ENCODE measurements at places on chromosomes 3 and 15.

DNA sequence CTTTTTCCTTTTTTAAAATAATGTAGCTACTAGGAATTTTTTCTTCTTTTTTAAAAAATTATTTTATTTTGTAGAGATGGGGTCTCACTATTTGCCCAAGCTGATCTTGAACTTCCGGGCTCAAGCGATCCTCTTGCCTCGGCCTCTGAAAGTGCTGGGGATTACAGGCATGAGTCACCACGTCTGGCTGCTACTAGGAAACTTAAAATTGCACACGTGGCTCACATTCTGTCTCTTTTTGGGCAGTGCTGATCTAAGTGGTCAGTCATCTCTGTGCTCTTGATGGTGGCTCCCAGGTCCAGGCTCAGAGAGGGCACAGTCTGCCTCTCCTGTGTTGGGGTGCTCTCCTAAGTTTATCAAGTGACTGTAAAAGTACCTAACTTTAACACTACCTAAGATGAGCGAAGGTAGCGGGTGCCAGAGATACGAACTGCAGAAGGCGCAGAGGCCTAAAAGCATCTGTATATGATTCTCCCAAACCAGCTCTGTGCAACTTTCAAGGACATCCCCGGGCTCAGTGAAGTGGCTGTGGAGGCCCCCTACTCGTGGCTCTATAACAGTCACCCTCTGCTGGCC, 52.9 kb upstream of the SEC13 start:
- DNase-seq: no peak

DNA sequence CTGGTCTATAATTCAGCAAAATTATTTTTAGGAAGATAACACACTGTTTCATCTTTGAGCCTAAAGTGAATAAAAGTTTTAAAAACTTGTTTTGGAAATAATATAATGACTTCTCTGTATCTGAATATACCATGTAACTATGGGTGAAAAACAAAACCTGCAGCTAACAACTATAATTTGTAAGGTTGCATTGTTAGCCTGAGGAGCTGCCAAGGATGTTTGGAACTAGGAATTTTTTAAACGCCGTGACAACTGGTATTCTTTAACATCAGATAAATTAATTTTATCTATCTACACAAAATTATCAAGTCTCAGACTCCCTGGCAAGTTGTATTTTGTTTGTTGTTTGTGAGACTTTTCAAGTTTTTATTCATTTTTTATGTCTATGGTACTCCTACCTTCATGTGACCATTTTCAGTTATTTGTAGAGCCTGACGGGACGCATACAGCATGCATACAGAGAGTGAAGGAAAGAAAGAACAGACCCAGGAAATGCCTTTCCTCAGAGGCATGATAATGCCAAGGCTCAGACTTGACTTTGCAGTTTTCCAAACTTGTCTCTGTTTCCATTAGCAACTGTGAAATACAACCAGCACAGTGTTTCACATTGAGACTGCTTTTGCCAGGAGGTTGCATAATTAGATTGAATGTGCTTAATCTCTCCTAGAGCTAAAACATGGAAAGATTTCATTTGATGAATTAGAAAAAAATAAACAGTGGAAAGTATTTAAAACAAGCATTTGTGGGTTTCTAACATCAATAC, 60.8 kb upstream of the ARHGEF26 start:
- DNase-seq: no peak

DNA sequence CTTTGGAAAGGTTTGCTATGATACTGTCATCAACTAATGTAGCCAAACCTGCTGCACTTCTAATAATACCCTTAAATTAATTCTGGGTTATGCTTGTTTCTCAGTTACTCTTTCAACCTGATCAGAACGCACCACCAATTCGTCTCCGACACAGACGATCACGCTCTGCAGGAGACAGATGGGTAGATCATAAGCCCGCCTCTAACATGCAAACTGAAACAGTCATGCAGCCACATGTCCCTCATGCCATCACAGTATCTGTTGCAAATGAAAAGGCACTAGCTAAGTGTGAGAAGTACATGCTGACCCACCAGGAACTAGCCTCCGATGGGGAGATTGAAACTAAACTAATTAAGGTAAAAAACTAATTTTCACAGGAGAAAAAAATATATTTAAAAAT, 7.9 kb upstream of the RPLP1 start:
- no peak for DNase-seq

GRCh38 chr3:112718516-112718915, 77.6 kb upstream of the CCDC80 start:
- DNase-seq: no peak

DNA sequence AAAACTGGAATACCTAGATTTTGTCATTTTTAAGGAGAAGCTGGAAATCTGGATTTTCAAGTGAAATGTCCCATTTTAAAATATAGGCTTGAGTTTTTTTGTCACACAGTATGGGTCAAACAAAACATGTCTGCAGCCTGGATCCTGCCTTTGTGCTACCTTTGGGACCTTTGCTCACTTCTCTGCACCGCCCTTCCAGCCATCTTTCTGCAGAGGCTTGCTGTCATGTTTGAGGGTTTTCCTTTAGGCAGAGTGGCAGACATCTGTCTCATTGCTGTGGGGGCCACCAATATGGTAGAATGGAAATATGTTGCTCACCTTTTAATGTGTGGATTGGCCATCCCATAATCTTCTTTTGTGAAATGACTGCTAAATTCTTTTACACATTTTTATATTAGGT, 136.3 kb downstream of the EEFSEC start:
- no peak for DNase-seq

DNA sequence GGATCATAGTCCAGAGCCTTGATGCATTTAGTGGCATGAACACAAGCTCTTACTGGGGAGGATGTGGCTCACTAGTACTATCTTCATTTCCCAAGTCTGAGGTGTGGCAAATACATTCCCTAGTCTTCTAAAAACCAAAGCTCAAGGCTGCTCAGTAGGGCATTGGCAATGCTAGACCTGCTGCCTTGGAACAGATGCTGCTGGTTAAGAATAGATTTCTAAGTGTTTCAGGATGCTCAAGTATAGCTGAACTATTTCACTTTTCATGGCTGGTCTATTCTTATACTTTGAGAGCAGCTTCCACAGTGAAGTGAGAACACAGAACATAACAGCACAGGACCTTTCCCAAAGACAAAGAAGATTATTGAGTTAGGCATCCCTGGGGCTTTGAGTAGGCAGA, 178.8 kb downstream of the CHST2 start:
- no peak for DNase-seq

DNA sequence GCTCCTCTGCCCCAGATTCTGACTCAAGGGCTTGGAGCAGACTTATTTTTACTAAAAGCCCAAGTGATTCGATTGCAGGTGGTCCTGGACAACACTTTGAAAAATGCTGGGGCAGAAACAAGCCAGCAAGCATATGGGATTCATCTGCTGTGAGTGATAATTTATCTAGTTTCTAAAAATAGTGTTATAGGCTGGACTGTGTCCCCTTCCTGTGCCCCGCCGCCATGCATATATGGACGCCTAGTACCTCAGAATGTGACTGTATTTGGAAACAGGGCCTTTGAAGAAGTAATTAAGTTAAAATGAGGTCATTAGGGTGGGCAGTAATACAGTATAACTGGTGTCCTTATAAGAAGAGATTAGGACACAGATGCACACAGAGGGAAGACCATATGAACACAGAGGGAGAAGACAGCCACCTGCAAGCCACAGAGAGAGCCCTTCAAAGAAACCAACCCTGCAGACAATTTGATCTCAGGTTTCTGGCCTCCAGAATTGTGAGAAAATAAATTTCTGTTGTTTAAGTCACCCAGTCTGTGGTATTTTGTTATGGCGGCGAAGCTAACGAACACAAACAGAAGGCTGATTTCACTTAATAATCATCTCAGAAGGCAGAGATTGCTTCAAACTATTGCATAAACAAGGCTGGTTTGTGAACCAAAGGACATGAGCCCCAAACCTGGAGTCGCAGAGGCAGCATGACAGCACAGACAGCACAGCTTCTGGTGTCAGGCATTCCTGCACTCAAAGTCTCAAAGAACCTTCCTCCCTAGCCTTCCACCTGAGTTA, 59.1 kb downstream of the CCNL1 start:
- no peak for DNase-seq

DNA sequence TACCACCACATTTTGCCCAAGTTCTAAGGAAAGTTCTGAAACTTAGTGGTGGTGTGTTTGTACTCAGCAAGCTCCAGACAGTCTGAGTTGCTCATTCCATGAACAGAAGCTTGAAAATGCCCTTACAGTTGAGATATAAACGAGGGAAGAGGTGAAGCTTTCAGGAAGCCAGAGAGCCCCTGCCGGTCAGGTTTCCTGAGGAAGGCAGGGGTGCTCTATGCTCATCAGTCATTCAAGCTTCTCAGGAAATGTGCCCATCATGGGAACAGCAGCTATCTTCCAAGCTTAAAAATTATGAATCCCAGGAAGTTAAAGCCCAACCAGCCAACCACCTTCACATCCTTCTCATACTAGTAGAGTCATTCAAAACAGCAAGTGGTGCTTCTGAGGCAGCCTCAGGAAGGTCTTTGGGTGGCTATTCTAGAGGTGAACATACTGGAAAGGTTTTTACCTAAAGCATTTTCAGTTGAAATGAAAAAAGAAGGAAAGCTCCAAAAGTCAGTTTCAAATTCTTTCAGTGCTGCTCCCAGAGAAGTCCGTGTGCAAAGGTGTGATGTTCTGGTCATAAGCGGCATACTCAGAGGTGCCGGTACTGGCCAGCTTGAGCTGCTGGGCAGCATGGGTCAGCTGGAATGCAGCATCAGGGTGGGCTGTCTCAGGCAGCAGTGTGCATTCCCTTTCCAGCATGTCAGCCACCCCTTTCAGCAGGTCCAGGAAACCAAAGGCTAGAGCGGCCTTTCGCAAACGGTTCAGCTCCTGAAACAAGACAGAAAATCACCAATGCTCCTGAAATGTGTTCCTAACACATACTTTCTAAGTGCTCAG, 31.8 kb downstream of the INTS14 start:
- DNase-seq: no peak

- DNase-seq: no peak
These were observed 16.4 kb downstream of the RFX7 start for GRCh38 chr15:56227306-56227705.

- no peak for DNase-seq
These were observed 120.5 kb downstream of the POLR2M start for GRCh38 chr15:57827021-57827420.

- no peak for DNase-seq
These were observed 49.9 kb upstream of the ABI3BP start for GRCh38 chr3:101042996-101043686.

DNA sequence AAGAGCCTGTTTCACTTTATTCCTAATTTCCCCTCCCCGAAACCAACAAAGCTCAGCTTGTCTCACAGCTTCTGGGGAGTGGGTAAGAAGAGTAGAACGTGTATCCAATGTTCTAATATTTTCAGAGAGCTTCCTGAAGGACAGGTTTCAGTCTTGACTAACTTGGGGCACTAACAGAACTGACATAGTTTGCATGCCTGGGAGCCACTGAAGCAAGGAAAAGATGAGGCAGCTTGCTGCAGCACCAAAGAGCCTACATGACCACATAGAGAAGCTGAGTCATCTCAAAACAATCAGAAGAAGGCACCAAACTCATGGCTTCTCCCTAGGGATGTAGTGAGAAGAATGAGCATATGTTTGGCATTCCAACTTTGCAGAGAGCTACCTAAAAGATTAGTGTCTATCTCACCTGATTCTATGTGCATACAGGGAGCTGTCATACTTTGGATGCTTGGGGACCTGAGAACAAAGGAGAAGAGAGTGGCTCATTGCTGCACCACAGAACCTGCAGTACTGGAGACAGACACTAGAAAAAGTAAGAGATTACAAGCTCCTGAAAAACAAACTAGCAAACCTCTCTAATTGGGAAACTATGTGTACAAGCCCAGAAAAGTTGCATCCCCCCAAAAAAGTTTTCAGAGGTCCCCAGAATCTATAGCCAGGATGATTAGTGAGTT, 86.9 kb downstream of the DCLK3 start:
- no peak for DNase-seq

DNA sequence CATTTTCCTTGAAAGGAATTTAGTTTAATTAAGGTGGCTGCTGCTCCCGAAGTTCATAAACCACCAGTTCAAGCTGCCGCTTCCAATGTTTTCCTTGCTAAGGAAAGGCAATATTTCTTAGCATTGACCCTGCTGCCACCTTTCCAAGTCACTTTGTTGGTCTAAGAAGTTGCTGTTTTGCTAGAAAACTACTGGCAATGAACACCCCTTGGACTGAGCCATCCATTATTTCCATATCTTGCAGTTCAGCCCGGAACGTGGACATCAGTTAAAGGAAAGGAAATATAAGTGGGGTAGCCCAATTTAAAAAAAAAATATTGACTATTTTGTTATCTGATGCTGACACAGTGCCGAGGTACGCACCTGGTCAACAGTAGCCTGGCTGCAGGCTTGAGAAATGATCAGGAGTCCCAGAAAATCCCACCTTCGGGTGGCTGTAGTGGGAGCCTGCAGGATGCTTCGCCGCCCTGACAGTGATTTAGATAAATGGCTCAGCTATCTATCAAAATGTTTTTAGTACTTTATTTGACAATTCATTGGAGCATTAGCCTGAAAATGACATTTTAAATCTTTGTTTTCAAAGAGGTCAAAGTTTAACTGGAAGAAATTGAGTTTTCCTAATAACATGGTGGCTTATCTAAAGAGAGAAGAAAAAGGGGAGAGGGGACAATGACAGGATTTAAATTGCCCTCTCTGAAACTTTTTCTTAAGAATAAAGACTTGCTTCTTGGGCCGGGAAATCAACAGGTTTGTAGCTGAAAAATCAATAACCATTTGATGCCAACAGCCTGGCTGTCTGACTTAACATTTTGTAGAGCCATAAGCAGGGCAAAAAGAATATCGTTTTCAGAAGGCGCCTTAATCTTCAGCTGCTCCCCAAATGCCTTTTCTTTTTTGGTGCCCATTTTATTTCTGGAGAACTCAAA, 1.6 kb downstream of the RARB start:
- DNase-seq: no peak

DNA sequence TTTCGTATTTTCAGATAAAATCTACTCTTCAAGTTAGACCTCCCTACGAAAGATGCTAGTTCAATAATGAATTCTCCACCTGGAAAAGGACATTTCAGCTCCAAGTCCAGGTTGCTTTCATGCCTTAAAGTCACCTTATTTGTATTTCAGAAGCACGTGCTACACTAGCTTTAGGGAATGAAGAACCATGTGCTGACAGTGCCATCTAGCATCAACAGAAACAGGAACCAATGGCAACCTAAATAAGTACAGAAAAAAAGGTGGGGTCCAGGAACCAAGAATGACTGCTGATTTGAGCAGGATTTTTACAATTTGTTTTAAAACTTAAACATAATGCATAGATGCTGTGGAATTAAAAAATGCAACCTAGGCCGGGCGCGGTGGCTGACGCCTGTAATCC, 77.6 kb upstream of the SNRPN start:
- DNase-seq: no peak

- no peak for DNase-seq
These were observed 398.5 kb downstream of the VPS13C start for GRCh38 chr15:61661791-61662190.

DNA sequence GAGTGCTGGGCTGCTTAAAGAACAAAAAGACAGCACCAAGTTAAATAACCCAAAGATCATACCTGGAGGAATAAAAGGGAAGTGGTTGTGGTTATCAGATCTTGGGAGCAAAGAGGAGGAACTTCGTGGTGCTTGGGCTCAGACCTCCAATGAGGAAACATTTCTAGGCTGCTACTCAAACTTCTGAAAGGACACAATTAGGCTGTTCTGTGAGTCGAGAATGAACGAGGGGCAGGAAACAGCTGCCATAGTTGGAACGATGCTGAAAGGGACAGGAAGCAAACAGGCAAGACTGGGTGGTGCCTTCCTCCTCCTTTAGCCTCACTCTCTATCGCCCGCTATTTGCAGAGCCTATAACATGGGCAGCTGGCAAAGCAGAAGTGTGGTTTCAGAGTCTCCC, 276.3 kb upstream of the ARRDC4 start:
- DNase-seq: no peak

All from cerebellar nuclear complex (tissue), 1 donor.